Stimulated activated CD4-positive, alpha-beta T cell treated with anti-CD3 and anti-CD28 coated beads, Interleukin-1b, Interleukin-23, amount 100 ng/mL, for 1 hour (primary cell): ENCODE measurements at places on chromosomes 2 and 18.

DNA sequence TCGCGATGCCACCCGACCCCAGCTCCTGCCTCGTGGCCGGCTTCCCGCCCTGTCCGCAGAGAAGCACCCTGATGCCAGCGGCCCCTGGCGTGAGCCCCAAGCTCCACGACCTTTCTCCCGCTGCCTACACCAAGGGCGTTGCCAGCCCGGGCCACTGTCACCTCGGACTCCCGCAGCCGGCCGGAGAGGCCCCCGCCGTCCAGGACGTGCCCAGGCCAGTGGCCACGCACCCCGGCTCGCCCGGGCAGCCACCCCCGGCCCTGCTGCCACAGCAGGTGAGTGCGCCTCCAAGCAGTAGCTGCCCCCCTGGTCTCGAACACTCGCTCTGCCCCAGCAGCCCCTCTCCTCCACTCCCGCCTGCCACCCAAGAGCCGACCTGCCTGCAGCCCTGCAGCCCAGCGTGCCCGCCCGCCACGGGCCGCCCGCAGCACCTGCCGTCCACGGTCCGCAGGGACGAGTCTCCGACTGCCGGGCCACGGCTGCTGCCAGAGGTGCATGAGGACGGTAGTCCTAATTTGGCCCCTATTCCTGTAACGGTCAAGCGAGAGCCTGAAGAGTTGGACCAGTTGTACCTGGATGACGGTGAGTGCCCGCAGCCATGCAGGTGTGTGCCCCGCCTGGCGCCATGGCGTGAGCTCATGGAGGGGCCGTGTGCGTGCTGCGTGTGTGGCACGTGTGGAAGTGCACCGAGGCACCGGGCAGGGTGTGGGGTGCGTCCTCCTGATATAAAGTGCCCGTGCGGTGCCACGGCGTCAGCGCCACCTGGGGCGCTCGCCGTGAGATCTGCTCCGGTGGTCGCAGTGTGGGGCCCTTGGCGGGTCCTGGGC lies 90.8 kb downstream of the NFATC1 start:
- DNase-seq, result no peak

- no peak for DNase-seq
Measured at GRCh38 chr2:99442837-99443236, 47.0 kb downstream of the REV1 start.

DNA sequence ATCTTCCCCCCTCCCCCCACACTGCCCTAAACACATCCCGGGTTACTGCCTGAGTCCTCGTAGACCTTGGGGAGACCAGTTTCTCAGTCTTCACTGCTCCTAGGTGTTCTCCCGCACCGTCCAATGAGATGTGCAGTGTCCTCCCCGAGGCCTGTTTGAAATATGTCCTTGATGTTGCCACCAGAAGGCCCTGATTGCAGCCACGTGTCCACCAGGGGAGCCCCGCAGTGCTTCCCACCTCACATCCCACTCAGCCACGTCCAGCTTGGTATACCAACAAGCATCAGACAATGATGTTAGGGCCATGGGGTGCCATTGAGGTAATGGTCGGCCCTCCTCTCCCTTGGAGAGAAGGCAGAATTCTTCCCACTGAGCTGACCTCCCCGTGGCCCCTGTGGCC lies 38.7 kb downstream of the TCF7L1 start:
- DNase-seq, result no peak

GRCh38 chr2:216884347-216884746 lies 24.5 kb upstream of the TNP1 start:
- no peak for DNase-seq

GRCh38 chr2:25250331-25251070 lies 82.1 kb upstream of the POMC start:
- peak; percentile 7 for DNase-seq

GRCh38 chr2:39091543-39091942 lies 29.3 kb downstream of the SOS1 start:
- no peak for DNase-seq

DNA sequence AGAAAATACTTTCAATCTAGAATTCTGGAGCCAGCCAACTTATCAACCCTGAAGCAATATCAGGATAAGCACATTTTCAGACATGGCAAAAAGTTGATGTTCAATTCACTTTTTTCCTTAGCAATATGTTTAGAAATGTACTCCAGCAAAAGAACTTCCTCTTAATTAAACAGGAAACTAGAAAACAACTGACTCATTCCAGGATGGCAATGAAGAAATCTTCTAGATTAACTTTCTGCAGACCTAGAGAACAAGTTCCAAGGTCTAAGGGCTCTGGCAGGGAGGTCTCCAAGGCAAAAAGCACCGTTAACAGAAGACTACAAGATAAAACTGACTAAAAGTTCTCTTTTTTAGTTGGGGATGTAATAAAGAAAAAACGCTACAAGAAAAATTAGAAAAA lies 69.2 kb upstream of the VWC2L start:
- DNase-seq, result no peak

DNA sequence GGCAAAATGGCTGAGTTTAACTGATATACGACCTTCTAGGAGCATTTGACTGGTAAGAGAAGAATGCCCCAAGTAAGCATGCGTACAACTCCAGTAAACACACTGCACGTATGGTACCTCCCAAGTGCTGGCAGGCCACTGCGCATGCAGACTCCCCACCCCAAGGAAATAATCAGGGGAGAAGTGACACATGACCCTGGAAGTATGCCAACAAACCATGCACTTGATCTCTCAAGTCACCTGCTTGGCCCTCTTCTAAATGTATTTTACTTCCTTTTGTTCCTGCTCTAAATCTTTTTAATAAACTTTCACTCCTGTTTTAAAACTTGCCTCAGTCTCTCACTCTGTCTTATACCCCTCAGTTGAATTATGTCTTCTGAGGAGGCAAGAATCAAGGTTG lies 129.8 kb upstream of the COL5A2 start:
- DNase-seq, result no peak

DNA sequence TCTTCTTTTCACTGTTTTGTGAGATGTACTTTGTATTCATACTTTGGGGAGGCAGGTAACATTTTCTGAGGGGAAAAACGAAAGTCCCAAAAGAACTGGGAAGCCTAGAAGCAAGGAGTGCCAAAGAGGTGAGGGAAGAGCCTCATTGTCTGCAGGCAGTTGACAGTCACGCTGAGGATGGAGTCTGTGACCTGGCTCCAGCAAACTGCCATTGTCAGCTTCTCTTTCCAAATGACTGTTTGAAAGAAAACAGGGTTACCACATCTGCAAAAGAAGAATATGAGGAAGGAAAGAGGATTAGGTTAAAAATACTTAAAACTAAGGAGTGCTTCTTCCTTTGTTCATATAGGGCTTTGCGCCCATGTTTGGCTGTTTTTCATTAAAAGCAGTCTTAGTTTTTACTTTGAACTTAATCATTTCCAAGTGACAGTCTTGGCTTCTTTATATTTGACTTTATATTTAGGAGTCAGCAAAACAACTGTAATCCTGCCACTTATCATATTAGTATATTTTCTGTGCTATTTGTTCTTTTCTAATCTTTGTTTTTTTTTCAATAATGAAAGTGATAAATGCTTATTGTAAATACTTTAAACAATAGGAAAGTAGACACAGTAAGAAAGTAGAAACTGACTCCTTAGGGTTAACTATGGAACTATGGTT lies 35.0 kb downstream of the CERS6 start:
- DNase-seq, result no peak

DNA sequence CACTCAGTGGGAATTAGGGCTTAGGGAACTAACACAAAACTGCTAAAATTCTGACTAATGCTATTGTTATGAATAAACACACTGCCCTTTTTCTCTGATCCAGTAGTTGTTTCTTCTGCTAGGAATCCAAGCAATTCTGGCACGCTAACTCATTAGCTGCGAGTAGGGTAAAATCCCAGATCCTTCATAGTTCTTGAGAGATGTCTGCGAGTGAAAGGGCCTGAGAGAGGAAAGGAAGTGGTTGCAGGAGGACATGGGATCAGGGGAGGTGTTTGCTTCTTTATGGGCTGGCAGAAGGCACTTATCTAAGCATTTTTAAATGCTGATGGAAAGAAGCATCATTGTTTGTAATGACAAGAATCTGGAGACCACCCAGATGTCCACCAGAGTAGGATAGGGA lies 9.4 kb downstream of the MAP3K19 start:
- DNase-seq, result no peak

- DNase-seq, result no peak
Measured at GRCh38 chr2:70709275-70710037, 58.5 kb downstream of the ADD2 start.

DNA sequence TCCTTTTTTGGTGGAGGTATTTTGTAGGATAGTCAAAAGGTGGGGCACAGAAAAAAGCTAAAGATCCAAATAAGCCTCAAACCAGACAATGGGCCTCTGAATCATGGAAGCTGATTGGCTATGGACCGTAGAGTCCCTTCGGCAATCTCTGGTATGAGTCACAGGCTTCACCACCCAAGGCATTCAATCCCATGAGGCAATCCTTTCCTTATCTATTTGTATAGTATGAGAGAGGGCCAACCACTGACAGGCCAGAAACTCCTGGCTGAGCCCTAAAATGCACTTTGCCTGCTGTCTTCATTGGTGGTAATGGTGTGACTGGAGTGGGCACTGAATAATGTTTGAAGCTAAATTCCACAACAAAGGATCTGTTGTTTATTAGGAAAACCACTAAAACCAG lies 38.7 kb upstream of the MEX3C start:
- no peak for DNase-seq

GRCh38 chr2:66869076-66869475 lies 434.2 kb downstream of the MEIS1 start:
- DNase-seq, result no peak

GRCh38 chr2:60406192-60406591 lies 147.3 kb downstream of the BCL11A start:
- no peak for DNase-seq

DNA sequence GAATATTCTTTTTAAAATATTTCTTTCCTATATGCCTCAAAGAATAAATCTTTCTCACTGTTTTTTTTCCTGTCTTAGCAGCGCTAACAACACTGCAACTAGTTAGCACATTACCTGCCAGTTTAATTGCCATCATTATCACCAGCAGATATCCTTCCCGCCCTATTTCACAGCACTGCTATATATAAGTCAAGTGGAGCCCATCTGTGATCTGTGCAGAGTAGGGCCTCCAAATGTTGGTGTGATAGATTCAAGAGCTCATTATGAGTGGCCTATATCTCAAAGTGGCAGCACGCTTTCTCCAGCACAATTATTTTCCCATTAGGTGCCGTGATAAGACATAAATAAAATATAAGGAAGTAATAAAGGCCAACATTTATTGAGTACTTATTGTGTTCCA lies 19.8 kb upstream of the RGPD4 start:
- DNase-seq, result no peak
